GM23338 (cell line): ENCODE measurements at places on chromosomes 11 and 22. TPM values are rescaled to one million over a fixed set of nuclear protein-coding genes. Genes with fewer than 3 reads are reported as not detected.
A peak's percentile ranks its signal among the peaks of the same experiment; 100 is the strongest.

Gene TMX2
- total RNA-seq = 61.1 and 69.3 TPM in 2 replicates

Gene OR10S1
- not detected in 2 replicates for total RNA-seq

Gene SHANK3
- 4.9 and 5.1 TPM in 2 replicates for total RNA-seq

Gene BARX2
- total RNA-seq = not detected in 2 replicates

- no peaks in the 10 kb centered on the region for H3K36me3 ChIP-seq
- H3K27me3 ChIP-seq = no peaks in the 10 kb centered on the region
- H3K27ac ChIP-seq = no peak overlapping the region
- peak; percentile 82 for DNase-seq
- peaks cover 15% of the 10 kb centered on the region for H3K4me1 ChIP-seq
- H3K4me3 ChIP-seq = no peak overlapping the region
Observed at GRCh38 chr11:120956710-120957495, 67.0 kb upstream of the TBCEL start.

- H3K27me3 ChIP-seq = no peaks in the 10 kb centered on the region
- H3K36me3 ChIP-seq = no peaks in the 10 kb centered on the region
- H3K4me1 ChIP-seq = peaks cover 10% of the 10 kb centered on the region; the same call in 1 of the 2 replicates
Observed at GRCh38 chr22:49943405-49943765, 17.2 kb upstream of the PIM3 start.

- no peaks in the 10 kb centered on the region for H3K4me1 ChIP-seq
- no peaks in the 10 kb centered on the region for H3K36me3 ChIP-seq
- DNase-seq = no peak
Observed at GRCh38 chr22:39617970-39618757, 47.6 kb downstream of the CACNA1I start.
